Upper lobe of right lung (tissue), 1 donor: ENCODE measurements at places on chromosomes 16 and 17. TPM values are rescaled to one million over a fixed set of nuclear protein-coding genes. Genes with fewer than 3 reads are reported as not detected.
A peak's percentile ranks its signal among the peaks of the same experiment; 100 is the strongest.

GRCh38 chr17:47145351-47145750, 43.7 kb downstream of the CDC27 start:
- DNase-seq: no peak

DNA sequence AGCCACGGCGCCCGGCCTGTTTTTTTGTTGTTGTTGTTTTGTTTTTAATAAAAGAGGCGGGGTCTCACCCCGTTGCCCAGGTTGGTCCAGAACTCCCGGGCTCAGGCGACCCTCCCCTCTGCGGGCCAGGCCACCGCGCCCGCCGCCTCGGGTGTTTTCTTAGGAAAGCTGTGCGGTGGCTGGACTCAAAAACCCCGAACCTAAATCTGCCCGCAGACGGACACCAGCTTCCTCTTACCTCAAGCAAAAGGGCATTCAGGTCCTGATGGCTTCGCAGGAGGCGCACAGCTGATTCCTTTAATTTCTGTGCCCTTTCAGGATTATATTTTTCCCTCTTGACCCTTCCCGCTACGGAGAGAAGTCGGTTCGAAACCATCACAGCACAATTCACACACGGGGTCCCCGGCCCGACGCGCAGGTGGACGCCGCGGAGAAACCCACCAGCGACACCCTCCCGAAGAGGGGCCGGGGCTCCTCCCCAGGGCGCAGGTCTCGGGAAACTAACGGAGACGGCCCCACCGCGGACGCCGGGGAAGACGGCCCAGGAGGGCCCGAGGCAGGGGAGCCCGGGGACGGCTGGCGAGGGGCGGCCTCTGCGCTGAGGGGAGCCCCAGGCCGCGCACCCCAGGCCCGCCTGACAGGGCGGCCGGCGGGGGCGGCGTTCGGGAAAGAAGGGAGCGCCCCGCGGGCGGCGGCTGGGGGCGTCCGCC, 653 bp downstream of the FANCA start:
- DNase-seq: no peak

- no peak for DNase-seq
These were observed 393 bp downstream of the RNF166 start for GRCh38 chr16:88705801-88706228.

DNA sequence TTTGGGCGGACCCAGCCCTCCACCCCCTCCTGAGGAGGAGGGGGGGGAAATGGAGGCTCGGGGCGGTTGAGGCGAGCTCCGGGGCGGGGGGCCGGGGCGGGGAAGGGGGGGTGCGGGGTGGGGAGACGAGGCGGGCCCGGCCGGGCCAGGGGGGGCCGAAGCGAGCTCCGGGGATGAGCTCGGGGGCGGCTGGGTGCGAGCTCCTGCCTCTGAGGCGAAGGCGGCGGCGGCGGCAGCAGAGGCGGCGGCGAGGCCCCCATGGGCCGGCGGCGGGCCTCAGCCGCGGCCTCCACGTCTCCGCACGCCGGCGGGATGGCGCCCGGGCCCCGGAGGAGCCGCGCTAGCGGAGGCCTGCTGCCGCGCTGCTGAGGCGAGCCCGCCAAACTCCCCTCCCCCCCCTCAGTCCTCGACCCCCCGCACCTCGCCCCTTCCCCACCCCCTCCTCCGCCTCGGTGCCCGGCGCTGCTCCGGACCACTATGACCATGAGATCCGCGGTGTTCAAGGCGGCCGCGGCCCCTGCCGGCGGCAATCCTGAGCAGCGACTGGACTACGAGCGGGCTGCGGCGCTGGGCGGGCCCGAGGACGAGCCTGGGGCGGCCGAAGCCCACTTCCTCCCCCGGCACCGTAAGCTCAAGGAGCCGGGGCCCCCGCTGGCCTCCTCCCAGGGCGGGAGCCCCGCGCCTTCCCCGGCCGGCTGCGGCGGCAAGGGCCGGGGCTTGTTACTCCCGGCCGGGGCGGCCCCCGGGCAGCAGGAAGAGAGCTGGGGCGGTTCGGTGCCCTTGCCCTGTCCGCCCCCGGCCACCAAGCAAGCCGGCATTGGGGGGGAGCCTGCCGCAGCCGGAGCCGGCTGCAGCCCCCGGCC, 596 bp downstream of the MSL1 start:
- peak; percentile 85 for DNase-seq

DNA sequence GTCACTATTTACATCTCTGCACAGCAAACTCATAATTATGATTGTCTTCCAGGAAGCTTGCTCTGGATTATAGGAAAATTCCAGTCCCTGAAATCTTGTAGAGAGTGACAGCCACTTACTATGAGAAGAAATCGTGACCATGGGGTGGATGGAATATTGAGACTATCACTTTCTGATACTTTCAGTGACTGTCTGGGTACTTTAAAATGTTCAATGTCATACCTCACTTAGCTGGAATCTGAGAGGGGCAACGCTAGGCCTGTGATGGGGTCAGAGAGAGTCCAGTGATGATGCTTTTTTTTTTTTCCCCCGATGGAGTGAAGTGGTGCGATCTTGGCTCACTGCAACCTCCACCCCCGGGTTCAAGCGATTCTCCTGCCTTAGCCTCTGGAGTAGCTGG, 32.2 kb upstream of the RGS9 start:
- DNase-seq: no peak

DNA sequence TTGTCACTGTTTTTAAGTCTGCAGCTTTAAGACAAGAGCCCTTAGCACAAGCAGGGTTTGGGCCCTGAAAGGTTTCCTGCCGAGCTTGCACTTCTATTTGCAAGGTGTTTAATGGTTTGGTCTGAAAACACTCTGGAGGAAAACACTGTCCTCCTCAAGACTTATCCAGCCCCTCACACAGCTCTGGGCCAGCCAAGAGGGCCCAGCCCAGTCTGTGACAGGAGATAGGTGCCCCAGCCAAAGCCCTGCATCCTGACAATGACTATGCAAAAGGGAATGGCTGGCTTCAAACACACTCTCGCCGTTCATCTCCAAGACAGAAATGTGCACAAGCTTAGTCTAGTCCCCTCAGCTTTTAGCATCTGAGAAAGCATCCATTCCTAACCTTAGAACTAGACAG, 26.9 kb downstream of the MPG start:
- DNase-seq: no peak

- DNase-seq: peak; percentile 89
These were observed at the start of gene SEZ6L2 for GRCh38 chr16:29899516-29900101. Gene SEZ6L2, minus strand, starts transcription at chr16:29899550. Its CDS starts 531 bp downstream, at chr16:29899019.

- DNase-seq: peak; percentile 63
These were observed 210.0 kb upstream of the GSE1 start for GRCh38 chr16:85402910-85403692.

- no peak for DNase-seq
These were observed 613 bp downstream of the ECI1 start for GRCh38 chr16:2250652-2251295.

GRCh38 chr17:35816723-35817122, 7.4 kb downstream of the TAF15 start:
- DNase-seq: no peak

DNA sequence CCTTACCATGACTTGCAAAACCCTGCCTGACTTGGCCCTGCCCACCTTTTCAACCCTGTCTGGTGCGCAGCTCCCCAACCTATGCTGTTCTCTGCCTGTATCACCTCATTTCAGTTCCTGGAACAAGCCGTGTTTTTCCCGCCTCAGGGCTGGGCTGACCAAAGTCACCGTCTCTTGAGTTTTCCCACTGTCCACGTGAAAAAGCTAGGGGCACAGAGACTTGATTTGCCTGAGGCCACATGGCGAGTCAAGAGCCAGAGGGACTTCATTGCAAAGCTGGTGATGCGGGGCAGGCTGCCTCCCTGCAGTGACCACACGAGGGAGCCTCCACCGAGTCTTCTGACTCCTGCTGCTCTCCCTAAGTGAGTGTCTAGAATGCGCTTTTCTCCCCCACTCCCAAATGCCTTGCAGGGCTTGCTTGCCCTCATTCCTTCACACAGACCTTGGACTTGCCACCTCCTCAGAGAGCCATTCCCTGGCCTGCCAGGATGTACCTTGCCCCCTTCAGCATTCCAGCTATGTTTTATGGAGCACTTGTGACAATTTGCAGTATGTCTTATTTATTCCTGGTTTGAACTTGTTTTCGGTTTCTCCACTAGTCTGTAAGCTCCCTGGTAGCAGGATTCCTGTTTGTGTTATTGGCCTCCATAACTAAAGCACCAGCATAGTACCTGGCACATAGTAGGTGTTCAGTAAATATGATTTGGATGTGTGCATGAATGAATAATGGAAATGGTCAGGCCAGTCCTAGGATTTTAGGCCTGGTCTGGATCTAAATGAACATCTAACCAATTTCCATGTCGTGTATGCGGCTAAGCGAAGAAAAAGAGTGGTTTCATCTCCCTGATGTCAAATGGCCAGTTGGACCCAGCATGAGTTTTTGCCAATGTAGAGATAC, 252.3 kb downstream of the SNX29 start:
- DNase-seq: no peak

- DNase-seq: peak; percentile 64
These were observed 3.7 kb upstream of the CBX8 start for GRCh38 chr17:79800325-79801155.

GRCh38 chr17:33385713-33386112, 92.6 kb upstream of the ASIC2 start:
- no peak for DNase-seq

DNA sequence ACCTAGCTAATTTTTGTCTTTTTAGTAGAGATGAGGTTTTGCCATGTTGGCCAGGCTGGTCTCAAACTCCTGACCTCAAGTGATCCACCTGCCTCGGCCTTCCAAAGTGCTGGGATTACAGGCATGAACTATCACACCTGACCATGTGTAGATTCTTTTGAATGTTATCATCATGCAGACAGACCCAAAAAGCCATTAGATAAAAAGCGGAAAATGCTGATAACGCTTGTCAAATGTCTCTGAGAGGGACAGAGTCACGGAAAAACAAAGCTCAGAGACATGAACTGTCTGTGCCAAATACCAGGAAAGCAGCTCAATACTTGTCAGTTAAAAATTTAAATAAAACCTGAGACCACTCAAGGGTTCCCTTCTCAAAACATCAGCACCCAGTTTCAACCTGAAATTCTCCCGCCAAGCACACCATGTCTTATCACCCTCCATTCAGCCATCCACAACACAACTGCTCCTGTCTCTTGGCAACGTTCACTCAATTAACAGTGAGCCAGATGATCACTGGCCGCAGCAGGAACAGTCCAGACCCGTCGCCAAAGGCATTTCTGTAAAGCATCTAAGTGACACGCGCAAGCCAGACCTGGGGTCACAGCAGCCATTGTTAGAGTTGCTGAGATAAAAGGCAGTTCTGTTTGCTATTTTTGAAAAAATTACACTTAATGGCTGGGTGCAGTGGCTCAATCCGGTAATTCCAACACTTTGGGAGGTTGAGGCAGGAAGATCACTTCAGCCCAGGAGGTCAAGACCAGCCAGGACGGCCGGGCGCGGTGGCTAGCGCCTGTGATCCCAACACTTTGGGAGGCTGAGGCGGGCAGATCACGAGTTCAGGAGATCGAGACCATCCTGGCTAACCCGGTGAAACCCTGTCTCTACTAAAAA, 29.7 kb downstream of the FANCA start:
- DNase-seq: no peak

- no peak for DNase-seq
These were observed 16.7 kb downstream of the PGS1 start for GRCh38 chr17:78395155-78395554.

GRCh38 chr16:50924759-50925545, 183.1 kb downstream of the CYLD start:
- no peak for DNase-seq

DNA sequence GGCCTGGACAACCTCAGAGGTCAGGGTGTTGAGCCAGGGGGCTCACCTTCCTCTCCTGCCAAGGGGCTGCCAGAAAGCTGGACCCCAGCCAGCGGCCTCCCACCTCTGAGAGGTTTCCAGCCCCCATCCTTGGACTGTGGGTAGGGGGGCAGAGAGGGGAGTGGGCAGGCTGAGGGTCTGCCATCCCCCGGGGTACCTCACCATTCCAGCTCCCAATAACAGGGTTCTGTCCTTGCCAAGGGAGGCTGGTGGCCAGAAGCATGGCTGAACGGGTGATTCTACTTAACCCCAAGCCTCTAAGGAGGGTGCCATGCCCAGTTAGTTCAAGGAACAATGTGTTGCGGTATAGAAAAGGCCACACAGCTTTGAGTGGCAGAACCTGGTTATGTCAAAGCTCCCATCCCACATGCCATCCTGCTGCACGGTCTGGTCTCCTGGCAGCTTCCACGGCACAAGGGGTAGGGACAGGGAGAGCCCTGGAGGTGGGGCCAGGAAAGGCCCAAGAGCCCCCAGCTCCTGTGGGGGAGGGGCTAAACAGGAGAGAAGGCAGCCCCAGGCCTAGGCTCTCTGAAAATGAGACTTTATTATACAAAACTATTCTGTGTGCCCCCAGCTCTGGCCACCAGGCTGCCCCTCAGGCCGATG, 19.8 kb downstream of the B9D1 start:
- peak; percentile 60 for DNase-seq

DNA sequence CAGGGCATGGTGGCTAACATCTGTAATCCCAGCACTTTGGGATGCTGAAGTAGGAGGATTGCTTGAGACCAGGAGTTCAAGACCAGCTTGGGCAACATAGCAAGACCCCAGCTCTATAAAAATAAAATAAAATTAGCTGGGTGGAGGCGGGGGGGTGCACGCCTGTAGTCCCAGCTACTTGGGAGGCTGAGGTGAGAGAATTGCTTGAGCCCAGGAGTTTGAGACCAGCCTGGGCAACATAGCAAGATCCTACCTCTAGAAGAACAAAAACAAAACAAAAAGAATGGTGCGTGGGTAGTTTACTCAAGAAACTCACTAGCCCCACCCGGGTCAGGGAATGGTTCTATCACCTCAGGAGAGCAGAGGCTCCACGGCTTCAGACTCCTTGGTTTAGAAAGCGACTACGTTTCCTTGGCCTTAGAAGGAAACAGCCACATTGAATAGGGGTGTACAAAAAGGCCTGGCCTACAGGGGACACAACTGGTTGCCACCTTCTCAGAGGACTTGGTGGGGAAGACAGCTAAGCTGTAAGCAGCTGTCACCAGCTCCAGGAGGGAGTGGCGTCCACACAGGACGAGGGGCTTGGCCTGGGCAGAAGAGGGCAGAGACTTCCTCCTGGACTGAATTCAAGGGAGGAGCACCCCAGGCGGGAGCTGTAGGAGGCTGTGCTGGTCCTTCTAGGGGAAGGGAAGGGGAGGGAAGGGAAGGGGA, 716 bp downstream of the TK1 start:
- peak; percentile 73 for DNase-seq

- peak; percentile 74 for DNase-seq
These were observed 1.2 kb upstream of the YPEL2 start for GRCh38 chr17:59330053-59330942.

GRCh38 chr16:55470533-55471371, 8.2 kb upstream of the MMP2 start:
- no peak for DNase-seq

DNA sequence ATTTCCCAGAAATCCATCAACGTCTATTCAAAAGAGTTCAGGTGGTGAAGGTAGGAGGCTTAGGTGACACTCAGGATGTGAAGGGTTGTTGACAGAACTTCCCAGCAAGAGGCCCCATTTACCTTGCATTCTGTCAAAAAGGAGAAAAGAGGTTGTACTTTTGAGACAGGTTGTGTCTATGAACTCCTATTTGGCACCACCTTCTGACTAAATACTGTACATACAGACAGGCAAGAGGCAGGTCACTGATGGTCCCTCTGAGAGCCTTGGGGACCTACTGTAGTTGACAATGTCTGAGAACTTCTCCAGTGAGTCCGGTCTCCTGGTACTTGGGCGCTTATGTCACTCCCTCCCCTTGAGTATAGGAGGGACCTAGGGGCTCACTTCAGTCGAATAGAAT, 479.3 kb upstream of the ZFHX3 start:
- DNase-seq: no peak

The C1QL1 gene
- 0.52 TPM for total RNA-seq

The CHST5 gene
- total RNA-seq: not detected

The RGS9 gene
- total RNA-seq: 8.7 TPM

The TNK1 gene
- 5.8 TPM for total RNA-seq

The CD300E gene
- 6.5 TPM for total RNA-seq

The CORO6 gene
- 7.7 TPM for total RNA-seq

The HOXB6 gene
- total RNA-seq: 4.9 TPM

The MAPK8IP3 gene
- 77.3 TPM for total RNA-seq
